ENCODE measurements at places on chromosomes 11 and 22. TPM values are rescaled to one million over a fixed set of nuclear protein-coding genes. Genes with fewer than 3 reads are reported as not detected.

DNA sequence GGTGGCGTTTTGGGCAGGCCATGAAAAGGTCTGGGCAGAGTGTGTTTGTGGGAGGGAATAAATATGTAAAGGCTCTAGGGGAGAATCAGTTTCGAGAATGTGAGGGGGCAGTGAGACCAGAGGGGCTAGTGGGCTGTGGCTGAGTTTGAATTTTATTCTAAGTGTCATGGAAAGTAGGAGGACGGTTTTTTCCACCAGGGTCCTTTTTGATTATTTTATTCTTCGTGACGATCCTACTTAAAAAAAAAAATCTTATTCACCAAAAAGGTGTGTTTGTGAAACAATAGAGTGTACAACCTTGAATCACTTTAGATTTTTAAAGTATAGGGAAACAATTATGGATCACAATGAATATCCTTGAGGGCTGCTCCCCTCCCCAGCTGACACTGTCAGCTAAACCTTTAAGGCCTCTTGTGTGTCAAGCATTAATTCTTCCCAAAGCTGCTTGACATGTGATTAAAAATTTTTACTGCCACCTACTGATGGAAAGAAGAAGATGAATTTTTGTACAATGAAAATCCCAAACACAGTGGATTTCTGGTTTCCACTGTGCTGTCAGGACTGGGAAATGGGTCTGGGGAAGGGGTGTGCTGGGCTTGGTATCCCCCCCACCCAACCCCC lies 107.5 kb upstream of the OR4B1 start:
- no peak overlapping the region for H3K27ac ChIP-seq
- no peaks in the 10 kb centered on the region for H3K27me3 ChIP-seq
- peaks cover 16% of the 10 kb centered on the region for H3K4me1 ChIP-seq
- no peak for DNase-seq
- H3K36me3 ChIP-seq: no peaks in the 10 kb centered on the region

- no peaks in the 10 kb centered on the region for H3K36me3 ChIP-seq
- H3K4me3 ChIP-seq: no peak overlapping the region
These were observed 127.4 kb downstream of the WT1 start for GRCh38 chr11:32307913-32308312.

DNA sequence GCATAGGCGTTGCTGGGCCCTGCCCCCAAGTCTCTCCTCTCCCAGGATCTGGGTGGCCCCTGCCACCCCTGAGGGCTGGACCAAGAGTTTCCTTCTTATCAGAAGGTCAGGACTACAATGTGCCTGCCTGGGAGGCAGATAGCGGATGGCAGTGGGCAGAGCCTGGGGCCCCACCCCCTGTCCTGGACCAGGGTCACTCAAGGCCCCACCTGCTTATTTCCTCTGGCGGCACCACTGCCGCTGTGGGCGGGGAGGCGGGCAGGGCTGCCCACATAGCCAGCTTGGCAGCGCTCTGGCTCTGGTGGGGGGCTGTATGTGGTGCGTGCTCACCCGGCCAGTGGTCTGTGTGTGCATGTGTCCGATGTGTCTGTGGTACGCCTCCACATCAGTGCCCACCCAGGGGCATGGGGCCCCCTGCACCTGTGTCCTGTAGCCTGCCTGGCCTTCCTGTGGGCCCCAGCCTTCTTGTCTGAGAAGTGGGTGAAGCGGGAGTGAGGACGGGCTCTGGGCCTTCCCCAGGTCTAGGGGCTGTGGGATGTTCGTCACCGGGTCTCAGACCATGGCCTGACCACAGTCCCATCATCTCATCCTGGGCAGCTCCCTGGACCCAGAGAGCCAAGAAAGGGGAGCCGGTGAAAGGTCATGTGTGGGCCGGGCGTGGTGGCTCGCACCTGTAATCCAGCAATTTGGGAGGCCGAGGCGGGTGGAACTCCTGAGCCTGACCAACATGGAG lies 3.0 kb downstream of the GAS2L1 start:
- H3K36me3 ChIP-seq: no peaks in the 10 kb centered on the region
- H3K4me3 ChIP-seq: no peak overlapping the region
- peak overlapping the region; percentile 96 for H3K27ac ChIP-seq
- peaks cover 80% of the 10 kb centered on the region for H3K4me1 ChIP-seq
- H3K27me3 ChIP-seq: peaks cover 21% of the 10 kb centered on the region
- peak; percentile 68 for DNase-seq

DNA sequence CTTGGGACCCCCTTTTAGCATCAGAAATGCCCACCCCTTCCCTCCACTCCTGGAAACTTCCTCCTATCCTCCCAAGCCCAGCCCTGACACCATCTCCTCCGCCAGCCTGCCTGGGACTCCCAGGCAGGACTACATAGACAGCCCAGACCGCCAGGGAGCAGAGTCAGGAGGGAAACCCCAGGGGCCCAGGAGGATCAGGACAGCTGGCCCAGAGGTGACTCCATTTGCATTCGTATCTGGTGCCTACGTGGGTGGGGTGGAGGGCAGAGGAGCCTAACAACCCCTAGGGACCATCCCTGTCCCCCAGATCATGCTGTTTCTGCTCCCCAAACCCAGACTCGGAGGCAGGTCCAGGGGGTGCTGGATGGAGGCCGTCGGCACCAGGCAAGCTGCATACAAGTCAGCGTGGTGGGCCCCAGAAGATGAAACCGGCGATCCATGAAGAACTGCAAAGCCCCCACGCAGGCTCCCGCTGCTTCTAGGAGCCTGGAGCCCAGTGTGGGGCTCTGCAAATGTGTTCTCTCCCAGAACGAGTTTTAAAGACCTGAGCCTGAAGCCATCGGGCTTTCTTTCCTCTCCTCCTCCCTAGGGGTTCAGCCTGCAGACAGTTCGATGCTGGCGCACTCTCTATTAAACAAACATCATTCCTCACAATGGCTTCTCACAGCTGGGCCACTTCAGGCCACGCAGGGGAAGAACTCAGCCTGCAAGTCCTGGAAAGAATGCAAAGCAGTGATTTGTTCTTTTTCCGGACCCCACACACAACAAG lies 1506.8 kb downstream of the BRD1 start:
- no peak overlapping the region for H3K27ac ChIP-seq
- H3K4me3 ChIP-seq: no peak overlapping the region
- H3K36me3 ChIP-seq: no peaks in the 10 kb centered on the region
- DNase-seq: no peak
- H3K27me3 ChIP-seq: peaks cover 16% of the 10 kb centered on the region

GRCh38 chr11:89327885-89328284 lies 150.2 kb downstream of the TYR start:
- no peaks in the 10 kb centered on the region for H3K27me3 ChIP-seq
- H3K27ac ChIP-seq: no peak overlapping the region
- H3K36me3 ChIP-seq: no peaks in the 10 kb centered on the region
- H3K4me3 ChIP-seq: no peak overlapping the region
- DNase-seq: no peak

The C22orf42 gene
- total RNA-seq: not detected

The OR52W1 gene
- not detected for total RNA-seq

The DBX1 gene
- not detected for total RNA-seq

The TSSK2 gene
- total RNA-seq: 0.19 TPM

The YPEL1 gene
- 1.5 TPM for total RNA-seq

All from heart right ventricle (tissue), 16 donors.